H7 (cell line): ENCODE measurements at places on chromosomes 6 and 20.

DNA sequence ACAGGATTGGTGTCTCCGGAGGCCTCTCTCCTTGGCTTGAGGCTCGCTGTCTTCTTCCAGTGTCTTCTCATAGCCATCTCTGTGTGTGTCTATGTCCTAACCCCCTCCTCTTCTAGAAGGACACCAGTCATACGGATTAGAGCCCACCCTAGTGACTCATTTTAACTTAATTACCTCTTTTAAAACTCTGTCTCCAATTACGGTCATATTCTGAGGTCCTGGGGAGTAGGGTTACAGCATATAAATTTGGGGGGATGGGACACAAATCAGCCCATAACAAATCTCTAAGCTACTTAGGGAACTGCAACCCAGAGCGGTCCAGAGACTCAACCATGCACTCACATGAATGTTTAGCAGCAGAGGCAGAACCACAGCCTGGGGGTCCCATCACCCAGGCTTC lies 56.1 kb upstream of the SASH1 start:
- DNase-seq: no peak

DNA sequence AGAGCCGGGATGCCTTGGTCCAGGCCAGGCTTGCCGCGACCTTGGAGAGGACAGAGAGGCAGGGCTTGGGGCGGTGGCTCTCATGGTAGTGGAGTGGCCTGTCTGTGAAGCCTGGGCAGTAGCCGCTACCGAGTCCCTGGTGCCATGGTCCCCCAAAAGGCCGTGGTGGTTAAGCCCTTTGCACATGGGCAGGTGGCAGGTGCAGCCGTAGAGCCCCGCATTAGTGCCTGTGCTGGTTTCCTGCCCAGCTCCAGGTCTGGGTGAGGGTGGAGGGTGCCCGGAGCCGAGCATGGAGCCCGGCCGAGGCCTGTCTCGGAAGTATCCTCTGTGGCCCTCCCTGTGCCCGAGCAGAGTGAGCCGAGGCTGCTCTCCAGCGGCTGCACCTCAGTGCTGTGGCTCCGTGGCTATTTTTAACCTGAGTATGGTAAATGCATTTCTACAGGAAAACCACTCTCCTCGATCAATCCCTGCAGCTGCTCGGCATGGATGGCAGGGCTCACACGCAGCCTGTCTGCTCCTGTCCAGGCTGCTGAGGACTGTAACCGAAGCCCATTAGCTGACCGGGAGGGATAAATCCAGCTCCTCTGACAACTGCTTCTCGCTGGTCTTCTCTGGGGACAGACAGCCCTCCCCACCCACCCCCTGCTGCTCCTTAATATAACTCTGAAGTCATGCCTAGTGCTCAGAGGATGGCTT lies 36.3 kb upstream of the GATA5 start:
- no peak for DNase-seq

- DNase-seq: no peak
These were observed 158.0 kb downstream of the DST start for GRCh38 chr6:56484669-56485068.

GRCh38 chr6:12178521-12178920 lies 111.6 kb upstream of the EDN1 start:
- DNase-seq: no peak

DNA sequence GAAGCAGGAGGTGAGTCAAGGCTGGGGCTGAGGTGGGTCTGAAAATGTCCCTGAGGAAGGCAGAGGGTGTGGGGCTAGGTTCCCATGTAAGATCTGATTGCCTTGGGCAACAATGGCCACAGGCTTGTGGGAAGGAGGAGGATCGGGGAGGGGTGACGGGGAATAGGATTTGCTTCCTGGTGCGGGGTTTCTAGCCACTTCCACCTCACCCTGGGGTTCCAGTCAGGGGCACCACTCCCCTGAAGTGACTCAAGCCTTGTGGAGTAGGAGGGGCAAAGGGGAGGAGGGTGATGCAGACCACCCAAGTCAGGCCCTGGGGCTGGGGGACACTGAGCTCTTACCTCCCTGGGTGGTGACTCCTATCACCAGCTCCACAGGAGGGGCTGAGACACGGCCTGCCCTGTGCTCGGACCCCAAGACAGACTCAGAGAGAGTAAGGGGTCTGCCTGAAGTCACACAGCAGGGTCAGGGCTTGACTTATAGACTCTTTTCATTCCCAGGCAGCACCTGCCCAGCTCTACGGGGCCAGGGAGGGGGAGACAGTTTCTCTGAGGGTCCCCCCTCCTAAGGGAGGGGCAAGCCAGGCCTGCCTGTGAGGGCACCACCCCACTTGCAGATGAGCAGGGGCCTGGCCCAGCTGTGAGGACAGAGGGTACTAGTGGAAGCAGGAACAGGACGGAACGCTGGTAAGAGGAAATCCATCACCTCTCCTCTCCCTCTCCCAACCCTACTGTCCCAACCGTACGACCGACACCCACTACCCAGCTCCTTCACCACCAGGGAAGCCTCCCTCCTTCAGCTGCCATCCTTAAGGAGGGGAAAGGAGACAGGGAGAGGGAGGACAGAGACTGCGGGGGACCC lies 12.4 kb upstream of the SPDEF start:
- peak; percentile 70 for DNase-seq

DNA sequence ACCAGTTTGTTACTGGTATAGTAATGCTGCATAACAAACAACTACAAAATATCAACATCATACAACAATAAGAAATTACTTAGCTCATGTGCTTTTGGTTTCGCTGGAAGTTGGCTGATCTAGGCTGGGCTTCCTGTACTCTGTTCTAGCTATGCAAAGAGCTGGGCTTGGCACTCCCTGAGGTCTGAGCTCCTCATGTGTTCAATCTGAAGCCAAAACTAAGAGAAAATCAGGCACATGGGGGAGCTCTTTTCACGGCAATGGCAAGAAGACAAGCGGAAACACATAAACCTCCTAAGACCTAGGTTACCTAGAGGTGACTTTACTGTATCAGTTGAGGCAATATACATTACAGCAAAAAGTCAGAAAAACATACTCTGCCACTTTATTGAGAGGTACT lies 574.2 kb downstream of the KHDRBS2 start:
- peak; percentile 8 for DNase-seq

- no peak for DNase-seq
These were observed 246.1 kb downstream of the LY86 start for GRCh38 chr6:6834356-6835222.

DNA sequence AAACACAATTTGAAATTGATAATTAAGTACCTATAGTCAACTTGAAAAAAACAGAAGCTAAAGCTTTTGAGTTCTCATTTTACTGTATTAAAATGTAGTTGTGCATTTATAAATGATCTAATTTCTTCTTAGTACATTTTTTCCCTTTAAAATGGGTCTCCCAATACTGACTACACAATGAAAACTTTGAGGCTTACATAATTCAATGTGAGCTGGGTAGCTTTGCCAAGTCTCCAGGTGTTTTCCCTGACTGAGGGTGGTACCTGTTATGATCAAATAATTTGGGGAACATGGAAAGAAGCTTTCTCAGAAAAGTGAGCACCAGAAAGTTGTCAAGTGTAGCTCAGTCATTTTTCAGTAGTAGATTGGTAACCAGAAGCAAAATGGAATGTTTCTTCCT lies 74.3 kb downstream of the ARMC2 start:
- DNase-seq: no peak

DNA sequence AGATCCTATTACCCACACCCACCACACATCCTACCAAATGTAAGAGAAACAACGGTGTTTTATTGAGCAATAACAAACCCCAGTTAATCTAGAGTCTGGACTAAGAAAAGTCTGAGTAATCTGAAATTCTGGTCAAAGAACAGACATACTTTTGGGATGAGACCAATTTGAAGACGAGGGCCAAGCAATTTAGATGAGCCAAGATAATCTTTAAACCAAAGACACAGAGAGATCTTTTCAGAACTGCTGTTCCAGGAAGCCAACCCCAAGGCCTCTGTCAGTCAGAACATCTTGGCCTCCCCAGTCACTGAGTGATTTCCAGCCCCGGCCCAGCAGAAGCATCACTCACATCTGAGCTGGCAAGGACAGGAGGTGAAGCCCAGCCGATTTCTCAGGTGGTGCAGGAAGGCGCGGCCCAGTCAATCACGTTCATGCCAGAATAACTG lies 118.5 kb upstream of the SYNDIG1 start:
- no peak for DNase-seq

DNA sequence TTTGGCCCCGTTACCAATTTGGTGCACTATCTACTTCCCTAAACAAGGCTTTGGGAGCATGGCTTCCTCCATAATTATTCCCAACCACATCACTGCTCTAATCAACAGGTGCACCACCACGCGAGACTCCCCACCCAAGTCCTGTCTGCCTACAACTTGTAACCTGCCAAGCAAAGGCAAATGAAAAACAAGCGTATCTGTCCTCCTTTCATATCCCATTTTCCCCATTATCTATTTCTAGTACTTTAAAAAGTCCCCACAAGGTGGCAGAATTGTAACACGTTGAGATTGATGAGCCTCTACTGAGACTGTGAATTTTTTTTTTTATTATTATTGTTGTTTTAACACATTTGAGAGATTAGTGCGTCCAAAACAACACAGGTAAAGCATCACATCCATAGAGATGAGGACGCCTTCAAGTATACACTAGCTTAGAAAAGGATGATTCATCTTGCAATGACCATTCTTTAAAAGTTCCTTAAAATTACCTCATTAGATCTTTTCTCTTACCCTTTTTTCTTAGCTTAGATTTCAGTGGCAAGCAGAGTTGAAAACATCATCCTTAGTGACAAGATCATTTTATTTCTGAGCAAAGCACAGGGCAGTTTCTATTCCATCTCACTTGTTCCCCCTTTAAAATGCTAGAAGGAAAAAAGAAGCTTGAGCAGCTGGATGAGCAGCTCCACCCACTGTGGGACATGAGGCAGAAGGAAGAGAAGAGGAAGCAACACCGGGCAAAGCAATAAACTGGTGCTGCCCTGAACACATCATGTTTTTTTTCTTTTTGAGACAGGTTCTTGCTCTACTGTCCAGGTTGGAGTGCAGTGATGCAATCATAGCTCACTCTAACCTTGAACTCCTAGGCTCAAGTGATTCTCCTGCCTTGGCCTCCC lies 210.8 kb downstream of the ARHGAP18 start:
- peak; percentile 10 for DNase-seq

DNA sequence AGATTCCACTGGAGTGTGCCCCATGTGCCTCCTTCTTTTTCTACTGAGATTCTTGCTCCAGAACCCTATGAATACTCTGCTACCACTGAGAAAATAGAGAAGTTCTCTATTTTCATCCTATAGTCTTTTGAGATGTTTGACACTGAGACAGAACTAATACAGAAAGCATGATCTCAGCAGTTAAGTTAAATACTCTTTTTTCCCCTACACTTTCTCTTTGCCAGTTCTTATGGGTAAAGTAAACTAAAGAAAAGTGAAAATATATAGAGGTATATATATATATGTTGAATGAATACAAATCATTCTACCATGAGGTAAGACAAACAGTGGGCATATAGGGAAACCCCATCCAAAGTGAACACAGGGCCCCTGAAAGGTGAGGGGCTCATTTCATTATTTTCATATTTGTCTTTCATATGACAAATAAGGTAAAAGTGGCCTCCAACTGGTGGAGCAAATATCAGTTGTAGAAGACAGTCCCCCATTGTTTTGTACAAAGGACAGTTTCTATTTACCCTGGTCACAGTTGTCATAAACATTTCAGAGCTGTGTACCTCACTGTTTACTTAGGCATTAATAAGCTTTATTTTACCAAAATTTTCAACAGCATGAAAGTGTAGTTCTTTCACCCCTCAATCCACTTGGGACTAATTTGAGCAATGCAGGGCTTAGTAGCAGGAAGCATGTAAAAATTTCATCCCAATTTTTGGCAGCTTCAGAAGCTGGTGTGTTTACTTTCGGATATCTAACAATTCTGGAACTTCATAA lies 188.3 kb upstream of the MARCKS start:
- DNase-seq: no peak

DNA sequence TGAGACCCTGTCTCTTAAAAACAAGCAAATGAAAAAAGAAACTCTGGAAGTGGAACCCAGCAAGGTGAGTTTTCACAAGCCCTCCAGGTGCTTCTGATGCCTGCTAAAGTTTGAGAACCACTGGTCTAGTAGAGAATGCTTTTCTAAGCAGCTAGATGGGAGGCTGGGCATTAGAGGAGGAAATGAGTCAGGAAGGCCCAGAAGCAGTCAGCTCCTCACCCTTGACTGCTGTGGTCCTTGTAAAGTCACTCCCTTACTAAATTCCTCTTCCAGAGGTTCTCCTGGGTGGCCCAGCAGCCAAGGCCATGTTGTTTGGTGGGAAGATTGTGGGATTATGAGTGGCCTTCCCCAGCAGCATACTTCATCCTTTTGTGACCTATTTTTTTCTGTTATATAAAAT lies 52.0 kb upstream of the FYN start:
- DNase-seq: no peak

DNA sequence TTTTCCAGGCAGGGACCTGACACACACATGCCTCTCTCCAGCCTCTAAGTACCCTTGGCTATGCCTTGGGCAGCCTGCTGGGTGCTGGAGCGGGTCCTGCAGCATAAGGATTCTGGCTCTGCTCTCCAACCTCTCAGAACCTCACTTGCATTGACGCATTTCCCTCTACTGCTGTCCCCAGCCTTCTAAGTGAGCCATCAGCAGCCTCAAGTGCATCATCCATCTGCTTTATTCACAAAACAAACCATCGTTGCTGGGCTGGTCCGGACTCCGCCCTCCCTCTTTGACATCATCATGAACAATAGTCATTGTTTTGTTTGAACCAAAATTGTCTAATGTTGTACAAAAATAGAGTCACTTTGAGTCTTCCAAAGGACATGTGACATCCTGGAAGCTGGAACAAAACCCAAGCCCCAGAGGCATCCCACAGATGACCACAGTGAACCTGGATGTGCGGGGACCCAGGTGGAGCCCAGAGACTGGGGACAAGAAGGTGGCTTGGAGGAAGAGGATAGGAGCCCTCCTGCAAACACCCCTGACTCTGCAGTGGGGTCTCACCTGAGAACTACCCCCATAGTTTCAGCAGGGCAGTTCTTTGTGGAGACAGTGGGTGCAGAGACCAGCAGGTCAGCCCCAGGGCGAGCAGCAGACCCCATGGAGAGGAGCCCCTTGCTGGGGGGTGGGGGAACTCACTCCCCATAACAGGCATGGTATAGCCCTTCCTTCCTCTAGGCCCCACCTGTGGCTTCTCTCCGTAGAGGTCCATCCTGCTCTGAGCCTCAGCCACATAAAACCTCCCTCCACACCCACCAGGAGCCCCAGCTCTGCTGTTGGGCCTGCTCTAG lies 230.1 kb downstream of the SYNDIG1 start:
- DNase-seq: peak; percentile 9

DNA sequence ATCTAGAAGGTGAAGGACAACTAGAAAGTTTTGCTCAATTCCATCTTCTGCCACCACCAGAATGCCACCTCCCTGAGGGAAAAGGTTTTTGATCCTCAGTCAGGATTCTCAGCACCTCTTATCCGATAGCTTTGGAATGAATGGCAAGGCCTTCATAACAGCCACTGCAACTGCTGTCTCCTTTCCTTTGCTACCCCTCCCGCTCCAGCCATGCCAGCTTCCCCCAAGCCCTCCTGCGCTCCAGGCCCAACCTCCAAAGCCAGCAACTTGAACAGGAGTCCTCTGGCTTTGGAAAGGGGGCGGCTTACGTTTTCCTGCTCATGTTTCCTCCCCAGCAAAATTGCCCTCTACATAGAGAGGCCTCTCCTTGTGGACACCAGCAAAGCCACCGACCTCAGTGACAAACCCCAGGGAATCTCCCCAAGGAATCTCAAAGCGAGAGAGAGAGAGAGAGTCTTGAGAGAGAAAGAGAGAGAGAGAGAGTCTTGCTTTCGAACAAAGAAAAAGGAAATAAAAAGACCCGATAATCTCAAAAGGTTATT lies 420 bp upstream of the BTN2A1 start:
- peak; percentile 46 for DNase-seq

- peak; percentile 74 for DNase-seq
These were observed 1.7 kb downstream of the GABBR1 start for GRCh38 chr6:29631209-29631810.

GRCh38 chr6:26187981-26188635 lies 100.9 kb downstream of the HFE start:
- DNase-seq: peak; percentile 34
